Stimulated activated CD8-positive, alpha-beta memory T cell treated with anti-CD3 and anti-CD28 coated beads, Interleukin-12 subunit alpha, Interleukin-12 subunit beta, amount 100 ng/mL, for 1 hour (primary cell): ENCODE measurements at places on chromosomes 4 and X.

- DNase-seq = no peak
Observed at GRCh38 chrX:96837808-96838207, 45.9 kb upstream of the RPA4 start.

DNA sequence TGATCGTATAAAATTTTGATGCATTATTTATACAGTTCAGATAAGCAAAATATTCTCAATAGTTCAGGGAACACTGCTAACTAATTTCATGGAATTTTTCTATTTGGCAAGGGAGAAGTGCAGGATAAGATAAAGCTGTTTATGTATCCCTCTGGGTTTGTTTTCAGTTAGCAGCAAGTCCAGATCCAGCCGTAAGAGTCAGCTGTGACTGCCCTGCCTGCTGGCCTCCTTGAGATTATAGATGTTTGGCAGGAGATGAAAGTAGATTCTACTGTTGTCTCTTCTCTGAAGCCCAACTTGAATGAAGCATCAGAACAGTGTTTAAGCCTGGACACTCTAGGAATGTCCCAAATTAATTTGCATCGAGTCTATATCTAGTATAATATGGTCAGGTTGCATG, 29.5 kb downstream of the ANTXR2 start:
- DNase-seq = no peak

GRCh38 chr4:153228512-153229140, 24.4 kb downstream of the TRIM2 start:
- no peak for DNase-seq

GRCh38 chr4:7041801-7042502, 1.2 kb upstream of the TADA2B start:
- no peak for DNase-seq

GRCh38 chr4:37890801-37891259, at the start of gene TBC1D1:
Gene TBC1D1 (plus strand): TSS chr4:37891084. CDS start chr4:37902096, 11,012 bp downstream.
- peak; percentile 7 for DNase-seq

GRCh38 chr4:109908731-109909130, 4.0 kb upstream of the EGF start:
- no peak for DNase-seq

- no peak for DNase-seq
Observed at GRCh38 chr4:104973708-104974107, 173.0 kb upstream of the TET2 start.

GRCh38 chr4:24669751-24670150, 85.4 kb upstream of the DHX15 start:
- no peak for DNase-seq

- DNase-seq = no peak
Observed at GRCh38 chr4:100875296-100876068, 357.7 kb upstream of the EMCN start.

- DNase-seq = no peak
Observed at GRCh38 chrX:56790778-56791177, 61.7 kb downstream of the NBDY start.
